ENCODE measurements at places on chromosomes 4 and X.

DNA sequence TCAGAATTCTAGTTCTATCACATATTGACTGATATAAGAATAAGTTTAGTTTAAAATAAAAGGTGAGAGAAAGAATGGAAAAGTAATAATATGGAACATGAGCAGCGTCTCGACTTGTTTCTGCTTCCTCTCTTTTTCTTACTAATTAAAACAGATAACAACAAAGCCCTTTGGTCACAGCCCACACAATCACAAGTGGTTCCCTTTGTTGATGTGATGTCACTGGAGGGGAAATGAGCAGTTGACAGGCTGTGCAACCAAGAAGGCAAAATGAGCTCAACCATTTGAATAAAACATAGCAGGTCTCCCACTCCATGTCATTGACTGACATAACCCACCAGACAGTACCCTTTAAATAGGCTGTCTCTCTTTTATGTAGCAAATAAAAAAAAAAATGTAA is 342.5 kb upstream of the MAGEB2 start:
- no peak for DNase-seq

DNA sequence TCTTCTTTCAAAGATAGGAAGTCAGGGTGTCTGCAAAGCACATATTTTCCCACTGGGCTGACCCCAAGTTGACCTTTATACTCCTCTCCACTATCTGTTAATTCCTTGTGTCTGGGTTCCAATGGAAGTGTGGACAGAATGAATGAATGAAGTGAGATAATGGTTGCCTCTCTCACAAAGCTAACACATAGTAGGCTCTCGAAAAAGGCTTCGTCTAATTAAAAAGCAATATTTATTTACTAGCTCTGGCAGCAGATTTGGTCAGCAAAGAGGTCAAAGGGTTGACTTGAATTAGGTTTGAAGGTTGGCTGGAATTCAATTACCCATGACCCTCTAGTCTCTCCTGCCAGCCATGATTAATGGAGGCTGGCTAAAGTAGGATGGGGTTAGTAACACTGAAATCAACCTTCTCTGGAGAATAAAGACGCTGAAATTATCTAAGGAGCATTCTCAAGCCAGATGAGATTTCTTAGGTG is 280.3 kb upstream of the KLF3 start:
- no peak for DNase-seq

DNA sequence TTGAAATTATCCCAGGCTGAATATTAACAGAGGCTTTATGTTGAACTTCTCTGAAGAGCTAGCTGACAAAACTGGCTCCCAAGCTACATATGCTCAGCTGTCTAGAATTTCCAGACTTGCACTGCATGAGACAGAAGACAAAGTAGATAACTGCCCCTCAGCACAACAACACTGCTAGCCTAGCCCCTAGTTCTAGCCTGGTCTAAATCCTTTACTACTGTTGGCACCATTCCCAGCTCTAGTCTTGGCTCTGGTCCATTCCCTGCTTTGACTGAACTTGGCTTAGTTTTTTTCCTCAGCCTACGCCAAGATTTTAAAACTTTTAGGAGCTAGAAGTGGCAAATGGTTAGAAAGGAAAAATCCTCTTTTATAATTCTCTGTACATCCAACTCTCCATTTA is 7.6 kb upstream of the OPHN1 start:
- DNase-seq, result no peak

DNA sequence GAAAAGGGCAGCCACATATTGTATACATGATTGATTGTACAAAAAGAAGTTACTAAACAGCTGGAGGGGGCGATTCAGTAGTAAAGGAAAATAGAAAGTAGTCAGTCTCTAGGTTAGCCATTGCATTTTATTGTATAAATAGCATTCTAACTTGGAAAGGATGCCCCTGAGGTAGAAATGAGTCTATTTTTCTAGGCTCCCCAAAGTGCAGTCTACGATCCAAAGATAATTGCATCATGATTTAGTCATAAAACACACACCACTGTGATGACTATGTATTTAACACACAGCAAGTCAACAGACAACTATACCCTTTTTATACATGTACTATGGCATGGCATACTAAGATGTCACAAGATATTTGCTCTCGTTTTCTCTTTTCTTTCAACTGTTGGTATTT is 204.9 kb downstream of the APBB2 start:
- no peak for DNase-seq

DNA sequence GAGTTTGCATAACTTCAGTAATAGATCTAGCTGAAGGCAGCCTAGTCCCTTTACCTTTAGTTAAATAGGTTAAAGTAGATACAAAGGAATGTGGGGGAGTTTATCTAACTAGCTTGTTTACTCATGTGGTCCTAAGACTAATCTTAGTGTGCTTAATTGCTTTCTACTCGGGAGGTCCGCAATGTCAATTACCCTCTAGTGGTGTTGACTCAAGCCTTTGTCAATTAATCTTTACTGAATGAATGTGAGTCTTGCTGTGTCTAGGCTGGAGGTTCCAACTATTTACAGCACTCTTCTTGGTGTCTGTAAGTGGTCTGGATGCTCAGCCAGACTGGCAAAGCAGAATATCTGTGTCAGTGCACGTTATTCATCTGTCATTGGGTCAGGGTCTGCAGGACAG is 17.9 kb upstream of the YTHDC1 start:
- no peak for DNase-seq

DNA sequence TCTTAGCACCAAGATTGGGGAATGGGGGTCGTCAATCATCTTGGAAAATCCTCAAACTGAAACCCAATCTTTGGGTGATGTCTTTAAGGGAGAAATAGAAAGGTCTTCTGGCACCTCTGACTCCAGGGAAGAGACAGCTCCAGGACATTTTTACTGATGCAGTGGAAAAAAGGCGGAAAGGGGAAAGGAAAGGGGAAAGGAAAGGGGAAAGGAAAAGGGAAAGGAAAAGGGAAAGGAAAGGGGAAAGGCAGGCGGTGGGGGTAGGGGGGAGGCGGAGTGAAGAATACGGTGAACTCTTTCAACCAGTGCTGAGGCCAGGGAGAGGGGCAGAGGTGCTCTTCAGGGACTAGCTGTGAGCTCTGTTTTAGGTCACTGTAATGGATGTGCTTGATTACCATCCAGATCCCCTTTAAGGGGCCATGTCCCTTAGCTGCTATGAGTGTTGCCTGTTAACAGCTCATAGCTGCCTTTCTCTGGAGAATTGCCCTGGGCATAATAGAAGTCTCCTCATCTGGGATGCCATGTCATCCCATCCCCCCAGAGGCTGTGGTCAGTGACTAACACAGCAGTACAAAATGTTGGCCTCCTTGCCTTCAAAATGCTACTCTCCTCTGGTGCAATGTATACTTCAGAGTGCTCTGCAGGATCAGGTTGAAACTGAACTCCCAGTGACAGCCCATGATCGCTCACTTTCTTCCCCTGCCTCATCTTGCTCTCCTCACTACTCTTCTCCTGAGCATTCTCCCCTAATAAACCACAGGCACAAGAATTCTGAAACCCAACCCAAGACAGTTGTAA is 92.4 kb upstream of the AP1S2 start:
- DNase-seq, result no peak

DNA sequence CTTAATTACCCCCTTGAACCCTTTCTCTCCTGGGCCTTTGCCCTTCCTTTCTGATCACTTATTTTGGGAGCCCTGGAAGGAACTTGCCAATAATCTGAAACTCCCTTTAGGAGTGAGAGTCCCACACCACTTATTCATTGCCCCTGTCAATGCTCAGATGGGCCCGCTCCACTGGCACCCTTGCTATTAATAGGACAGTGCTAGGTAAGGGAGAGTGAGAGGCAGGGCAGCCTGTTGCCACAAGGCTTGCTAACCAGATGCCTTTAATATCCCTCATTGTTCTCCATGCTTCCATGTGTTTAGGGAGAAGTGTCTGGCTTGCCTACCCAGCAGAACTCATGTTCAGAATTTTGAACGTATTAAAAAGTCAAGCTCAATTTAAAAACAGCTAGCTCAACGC is 1.7 kb upstream of the NHS start:
- no peak for DNase-seq

DNA sequence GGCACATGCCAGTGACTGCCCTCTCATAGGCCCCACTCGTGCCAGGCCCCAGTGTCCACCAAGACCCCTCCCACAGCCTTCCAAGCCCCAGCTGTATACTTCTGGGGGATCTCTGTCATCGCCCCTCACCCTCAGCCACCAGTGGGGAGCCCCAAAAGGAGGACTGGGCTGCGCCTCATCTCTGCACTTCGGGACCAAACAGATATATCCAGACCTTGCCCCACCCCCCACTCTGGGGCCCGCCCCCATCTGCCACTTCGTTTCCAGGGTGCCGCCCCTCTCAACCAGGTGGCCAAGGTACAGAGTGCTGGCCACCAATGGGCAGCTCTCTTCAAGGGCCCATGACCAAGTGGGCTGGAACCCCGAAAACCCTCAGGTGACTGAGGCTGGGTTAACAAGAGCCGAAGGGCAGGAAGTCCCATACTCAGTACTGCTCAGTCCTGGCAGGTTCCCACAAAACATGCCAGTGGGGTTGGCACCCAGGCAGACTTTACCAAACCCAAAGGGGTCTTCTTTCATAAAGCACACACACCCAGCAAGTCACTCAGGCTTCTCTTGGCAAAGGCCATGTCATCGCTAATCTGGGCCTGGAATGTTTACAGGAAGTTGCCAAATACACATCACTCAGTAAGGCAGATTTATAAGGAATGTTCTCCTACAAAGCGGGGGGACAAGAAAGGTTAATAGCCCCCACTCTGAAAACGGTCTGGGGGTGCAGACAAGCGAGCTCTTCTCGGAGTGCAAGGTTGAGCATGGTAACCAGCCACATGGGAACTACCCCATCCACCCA is 4.4 kb downstream of the ZFYVE28 start:
- no peak for DNase-seq

- no peak for DNase-seq
Observed at GRCh38 chrX:66622209-66622608, 16.7 kb downstream of the EDA2R start.

DNA sequence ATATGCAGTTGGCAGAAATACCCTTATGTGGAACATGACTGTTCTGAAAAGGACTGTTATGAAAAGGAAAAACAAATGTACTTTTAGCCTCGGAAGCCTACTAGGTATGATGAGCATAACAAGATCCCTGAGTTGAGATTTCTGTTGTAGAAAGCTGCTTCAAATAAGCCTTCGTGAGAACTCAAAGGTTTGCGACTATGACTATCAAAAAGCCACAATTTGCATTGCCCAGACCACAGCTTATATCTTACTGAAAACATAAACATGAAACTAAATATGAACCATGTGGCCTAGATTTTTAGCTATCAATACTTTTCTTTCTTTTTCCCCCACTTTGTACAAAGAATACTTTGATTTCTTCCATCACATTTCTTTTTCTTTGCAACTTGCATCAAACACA is 398.2 kb upstream of the LCORL start:
- no peak for DNase-seq

DNA sequence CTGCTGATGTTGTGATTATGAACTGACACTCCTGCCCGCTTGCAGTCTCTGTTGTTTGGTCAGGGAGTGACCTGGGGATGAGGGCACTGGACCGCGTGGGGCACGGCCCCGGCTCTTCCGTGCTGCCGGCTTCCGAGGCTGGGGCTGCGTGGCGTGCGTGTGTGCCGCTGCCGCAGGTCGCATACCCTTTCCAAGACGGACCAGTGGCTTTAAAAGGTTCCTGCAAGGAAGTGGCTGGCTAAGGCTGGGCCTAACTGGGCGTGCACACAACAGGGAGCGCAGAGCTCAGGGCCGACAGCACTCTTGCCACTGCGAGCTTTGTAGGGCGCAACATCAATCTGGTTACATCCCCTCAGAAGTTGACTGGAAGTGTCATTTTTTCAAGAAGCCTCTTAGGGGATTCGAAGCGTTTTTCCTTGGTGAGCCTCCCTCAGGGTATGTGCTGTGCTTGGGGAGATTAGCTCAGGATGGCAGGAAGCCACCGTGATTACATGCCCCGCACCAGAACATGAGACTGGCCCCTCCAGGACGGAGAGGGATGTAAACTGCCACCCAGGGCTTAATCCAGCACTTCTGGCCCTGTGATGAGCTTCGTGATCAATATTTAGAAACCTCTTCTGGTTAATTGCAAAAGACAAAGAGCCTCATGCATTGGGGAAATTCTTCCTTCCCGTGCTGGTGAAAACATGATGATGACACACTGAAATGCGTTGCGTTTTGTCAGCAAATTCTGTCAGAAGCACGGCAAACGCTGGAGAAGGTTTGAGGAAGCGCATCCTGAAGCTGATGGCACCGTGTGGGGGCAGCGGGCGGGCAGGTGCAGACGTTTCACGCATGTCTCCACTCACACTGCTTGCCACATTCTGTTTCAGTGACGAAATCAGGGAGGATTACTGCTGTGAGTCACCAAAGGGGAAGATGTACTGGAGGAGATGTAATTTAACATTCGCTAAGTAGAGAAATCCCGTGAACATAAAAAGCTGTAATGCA is 11.1 kb downstream of the MAEA start:
- DNase-seq, result peak; percentile 17

DNA sequence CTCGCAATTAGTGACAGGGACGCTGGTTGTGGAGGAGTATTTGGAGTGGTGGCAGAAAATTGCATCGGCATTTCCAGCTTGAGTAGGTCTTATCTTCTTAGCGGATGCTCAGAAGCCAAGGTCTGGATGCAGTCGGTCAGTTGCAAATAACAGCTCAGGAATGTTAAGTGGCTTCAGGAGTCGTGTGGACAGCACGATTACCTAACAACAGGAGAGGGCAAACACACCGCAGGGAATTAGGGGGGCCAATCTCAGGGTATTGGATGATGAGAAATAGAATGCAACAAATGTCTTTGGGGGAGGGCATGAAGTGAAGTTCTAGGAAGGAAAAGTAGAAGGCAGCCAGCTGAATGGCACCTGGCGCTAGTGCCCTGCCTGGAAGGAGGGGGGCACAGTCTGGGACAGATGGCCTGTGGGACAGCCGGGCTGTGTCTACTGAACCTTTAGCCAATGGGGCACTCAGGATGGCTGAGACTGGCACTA is 11.8 kb downstream of the RASL11B start:
- no peak for DNase-seq

DNA sequence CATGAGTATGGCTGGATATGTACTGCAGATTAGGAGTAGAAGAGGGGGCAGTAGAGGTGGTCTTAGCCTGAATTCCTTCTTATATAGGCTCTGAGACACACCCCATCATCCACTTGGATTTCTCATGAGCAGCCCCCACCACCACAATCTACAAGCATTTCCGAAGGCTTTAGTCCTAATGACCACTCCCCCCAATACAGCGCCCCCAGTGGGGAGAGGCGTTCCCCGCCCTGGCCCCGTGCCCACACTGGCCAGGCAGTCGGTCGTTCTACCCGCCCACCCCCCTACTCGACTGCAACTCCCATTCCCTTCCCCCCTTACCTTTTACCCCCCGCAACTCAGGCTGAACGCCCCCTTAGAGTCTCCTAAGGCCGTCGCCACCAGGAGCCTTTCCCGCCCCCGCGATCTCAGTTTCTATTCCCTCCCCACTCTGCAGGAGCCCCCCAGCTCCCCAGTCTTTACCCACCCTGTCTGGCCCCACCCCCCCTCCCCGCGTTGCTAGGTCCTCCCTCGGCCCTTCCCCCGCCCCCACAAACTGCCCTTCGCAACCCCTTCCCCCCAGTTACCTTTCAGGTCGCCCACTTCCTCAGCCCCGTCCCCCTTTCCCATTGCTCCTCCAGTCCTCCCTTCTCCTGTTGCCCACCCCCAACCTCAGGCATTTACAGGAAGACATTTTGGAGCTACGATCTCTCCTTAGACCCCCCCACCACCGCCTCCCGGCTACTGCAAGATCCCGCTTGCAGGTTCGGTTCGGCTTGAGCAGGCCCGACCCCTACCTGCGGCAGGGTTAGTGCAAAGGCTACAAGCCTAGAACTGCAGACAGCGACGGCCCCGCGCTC is 468 bp downstream of the ZMYM3 start:
- DNase-seq, result peak; percentile 36

GRCh38 chr4:189600718-189601435 is 339.8 kb upstream of the FRG1 start:
- DNase-seq, result no peak

GRCh38 chr4:44118971-44119680 is 329.5 kb downstream of the KCTD8 start:
- no peak for DNase-seq
